Activated CD4-positive, alpha-beta T cell treated with anti-CD3 and anti-CD28 coated beads, Interleukin-2, amount 10 ng/mL, durations not matched to agents 24 days and 14 days (primary cell): ENCODE measurements at places on chromosomes 4 and X. TPM values are rescaled to one million over a fixed set of nuclear protein-coding genes. Genes with fewer than 3 reads are reported as not detected.

DNA sequence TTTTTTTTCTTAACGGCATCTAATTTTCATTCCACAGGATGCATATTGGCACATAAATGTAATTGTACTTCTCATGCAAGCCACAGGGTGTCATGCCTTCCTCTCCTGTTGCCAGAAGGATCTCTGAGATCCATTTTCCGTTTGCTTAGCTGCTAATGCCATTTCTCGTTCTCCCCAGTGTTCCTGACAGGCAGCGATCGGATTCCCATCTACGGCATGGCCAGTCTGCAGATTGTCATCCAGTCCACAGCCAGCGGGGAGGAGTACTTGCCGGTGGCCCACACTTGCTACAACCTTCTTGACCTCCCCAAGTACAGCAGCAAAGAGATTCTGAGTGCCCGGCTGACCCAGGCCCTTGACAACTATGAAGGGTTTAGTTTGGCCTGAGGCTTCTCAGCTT lies 8.9 kb upstream of the NAP1L5 start:
- DNase-seq, result no peak
- H3K36me3 ChIP-seq, result peaks cover 44% of the 10 kb centered on the region
- no peak overlapping the region for H3K27ac ChIP-seq
- no peaks in the 10 kb centered on the region for H3K27me3 ChIP-seq

- no peaks in the 10 kb centered on the region for H3K36me3 ChIP-seq
- H3K4me3 ChIP-seq, result no peak overlapping the region
Observed at GRCh38 chr4:42678512-42678911, 21.6 kb upstream of the ATP8A1 start.

The GPRASP1 gene
- 0.43 and 0.96 TPM in 2 replicates for total RNA-seq

DNA sequence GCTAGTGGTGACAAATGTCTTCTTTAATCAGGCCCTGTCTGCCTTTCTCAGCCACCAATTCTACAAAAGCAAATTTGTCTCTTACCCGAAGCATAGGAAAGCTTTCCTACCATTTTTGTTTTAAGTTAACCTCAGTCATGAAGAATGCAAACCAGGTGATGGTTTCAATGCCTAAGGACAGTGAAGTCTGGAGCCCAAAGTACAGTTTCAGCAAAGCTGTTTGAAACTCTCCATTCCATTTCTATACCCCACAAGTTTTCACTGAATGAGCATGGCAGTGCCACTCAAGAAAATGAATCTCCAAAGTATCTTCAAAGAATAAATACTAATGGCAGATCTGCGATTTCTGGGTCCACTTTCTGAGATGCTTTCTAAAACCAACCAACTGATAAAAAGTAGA lies 23.9 kb downstream of the SRD5A3 start:
- no peak for DNase-seq
- no peaks in the 10 kb centered on the region for H3K4me1 ChIP-seq
- H3K27ac ChIP-seq, result no peak overlapping the region
- H3K36me3 ChIP-seq, result peaks cover 4% of the 10 kb centered on the region
- H3K27me3 ChIP-seq, result no peaks in the 10 kb centered on the region
- H3K4me3 ChIP-seq, result no peak overlapping the region

GRCh38 chrX:135287266-135287823 lies 21.9 kb upstream of the ETDC start:
- peaks cover 33% of the 10 kb centered on the region for H3K36me3 ChIP-seq
- no peak for DNase-seq
- H3K27me3 ChIP-seq, result no peaks in the 10 kb centered on the region
- H3K4me1 ChIP-seq, result no peaks in the 10 kb centered on the region
- no peak overlapping the region for H3K4me3 ChIP-seq

DNA sequence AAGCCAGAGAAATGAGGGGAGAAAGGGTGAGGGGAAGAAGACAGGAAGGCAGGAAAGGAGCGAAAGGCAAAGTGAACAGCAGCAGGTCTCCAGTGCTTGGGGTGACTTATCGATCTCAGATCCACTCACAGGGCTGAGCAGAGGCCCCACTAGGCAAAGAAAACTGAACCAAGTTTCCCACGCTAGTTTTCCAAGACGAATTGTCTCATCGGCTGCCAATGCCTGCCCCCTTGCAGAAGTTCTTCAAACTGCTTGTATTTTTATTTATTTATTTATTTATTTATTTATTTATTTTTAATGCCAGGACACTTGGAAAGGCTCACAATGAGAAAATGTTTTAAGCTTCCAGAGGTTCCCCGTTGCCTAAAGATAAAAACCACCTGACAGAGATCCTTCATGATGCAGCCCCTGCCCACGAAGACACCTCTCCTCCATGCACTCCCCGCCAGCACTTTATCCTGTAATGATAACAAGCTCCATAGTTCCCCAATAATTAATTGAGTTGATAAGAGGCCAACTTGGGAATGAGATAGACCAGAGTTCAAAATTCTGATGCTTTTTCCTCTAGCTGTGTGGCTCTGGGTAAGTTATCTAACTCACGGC lies 43.2 kb downstream of the QDPR start:
- no peaks in the 10 kb centered on the region for H3K27me3 ChIP-seq
- no peak overlapping the region for H3K4me3 ChIP-seq
- no peak for DNase-seq
- no peak overlapping the region for H3K27ac ChIP-seq
- H3K36me3 ChIP-seq, result no peaks in the 10 kb centered on the region

The TASL gene
- 4.2 and 5.1 TPM in 2 replicates for total RNA-seq

The RPA4 gene
- total RNA-seq, result 0.68 and 0.78 TPM in 2 replicates

- H3K4me1 ChIP-seq, result no peaks in the 10 kb centered on the region
- H3K27ac ChIP-seq, result no peak overlapping the region
- DNase-seq, result no peak
- H3K36me3 ChIP-seq, result no peaks in the 10 kb centered on the region
- no peaks in the 10 kb centered on the region for H3K27me3 ChIP-seq
Observed at GRCh38 chr4:41814565-41814964, 66.0 kb upstream of the PHOX2B start.

DNA sequence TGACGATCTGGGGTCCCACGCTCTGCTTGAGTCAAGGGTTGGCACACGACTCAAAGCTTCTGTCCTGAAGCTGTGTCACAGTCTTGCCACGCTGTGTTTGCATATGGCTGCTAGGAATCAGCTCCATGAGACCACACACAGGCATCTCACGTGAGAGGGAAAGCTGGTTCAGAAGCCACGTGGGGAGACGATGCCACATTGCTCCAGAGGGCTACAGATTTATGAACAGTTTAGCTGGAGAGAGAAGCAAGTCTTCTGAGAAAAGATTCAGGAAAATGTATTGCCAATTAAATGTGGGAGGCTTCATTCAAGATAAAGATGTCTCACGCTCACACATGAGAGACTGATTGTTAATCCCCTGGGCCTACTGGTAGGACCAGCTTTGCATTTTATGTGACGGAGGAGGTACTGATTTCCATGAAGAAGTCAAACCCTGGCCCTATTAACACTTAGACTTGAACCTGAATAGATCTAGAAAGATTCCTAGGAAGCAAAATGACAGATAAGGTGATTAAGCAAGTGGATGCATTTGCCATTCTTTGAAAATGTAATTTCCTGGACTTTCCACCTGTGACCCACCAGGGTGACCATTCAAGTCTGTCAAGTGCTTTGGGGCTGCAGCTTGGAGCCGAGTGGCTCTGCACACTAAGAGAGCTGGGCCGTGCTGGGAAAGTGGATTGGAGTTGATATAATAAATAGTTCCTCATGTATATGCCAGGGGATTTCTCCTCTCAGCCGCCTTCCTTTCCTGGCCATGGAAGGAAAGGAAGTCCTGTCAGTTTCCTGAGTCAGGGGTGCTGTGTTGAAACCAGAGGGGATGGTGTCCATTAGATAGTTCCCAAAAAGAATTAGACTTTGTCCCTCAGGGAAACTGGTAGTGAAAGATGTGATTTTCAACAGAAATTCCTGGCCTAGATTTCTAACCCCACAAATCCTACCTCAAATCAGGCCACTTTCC lies 29.0 kb downstream of the ENPP6 start:
- H3K36me3 ChIP-seq, result no peaks in the 10 kb centered on the region
- H3K27ac ChIP-seq, result no peak overlapping the region
- peaks cover 14% of the 10 kb centered on the region for H3K27me3 ChIP-seq
- no peaks in the 10 kb centered on the region for H3K4me1 ChIP-seq
- no peak for DNase-seq
- H3K4me3 ChIP-seq, result no peak overlapping the region

DNA sequence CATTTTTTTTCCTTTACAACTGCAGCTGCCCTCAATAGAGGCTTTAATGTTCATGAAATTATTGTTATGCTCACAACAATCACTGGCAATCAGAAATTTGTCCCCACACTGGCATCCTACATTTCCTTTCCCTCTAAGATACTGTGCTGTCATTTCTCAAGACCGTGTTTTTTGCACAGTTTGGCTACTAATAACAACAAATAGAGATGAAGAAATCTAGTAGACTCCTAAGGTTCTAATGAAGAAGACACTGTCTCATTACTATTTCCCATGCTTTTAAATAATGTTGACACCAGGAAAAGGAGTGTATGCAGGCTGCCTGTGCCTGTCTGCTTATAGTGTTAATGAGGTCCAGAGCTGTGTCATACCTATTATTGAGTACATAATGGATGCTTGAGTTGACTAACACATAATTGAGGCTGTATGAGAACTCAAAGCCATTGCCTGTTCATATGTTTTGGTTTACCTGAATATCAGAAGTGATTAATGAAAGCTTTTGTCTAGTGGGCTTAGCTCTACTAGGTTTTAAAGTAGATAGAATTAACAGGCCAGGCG lies 1.5 kb upstream of the EIF4E start:
- H3K27me3 ChIP-seq, result no peaks in the 10 kb centered on the region
- no peak for DNase-seq
- peak overlapping the region; percentile 90 for H3K4me3 ChIP-seq
- H3K36me3 ChIP-seq, result peaks cover 16% of the 10 kb centered on the region
- peak overlapping the region; percentile 97 for H3K27ac ChIP-seq

The SORBS2 gene
- not detected in 2 replicates for total RNA-seq

DNA sequence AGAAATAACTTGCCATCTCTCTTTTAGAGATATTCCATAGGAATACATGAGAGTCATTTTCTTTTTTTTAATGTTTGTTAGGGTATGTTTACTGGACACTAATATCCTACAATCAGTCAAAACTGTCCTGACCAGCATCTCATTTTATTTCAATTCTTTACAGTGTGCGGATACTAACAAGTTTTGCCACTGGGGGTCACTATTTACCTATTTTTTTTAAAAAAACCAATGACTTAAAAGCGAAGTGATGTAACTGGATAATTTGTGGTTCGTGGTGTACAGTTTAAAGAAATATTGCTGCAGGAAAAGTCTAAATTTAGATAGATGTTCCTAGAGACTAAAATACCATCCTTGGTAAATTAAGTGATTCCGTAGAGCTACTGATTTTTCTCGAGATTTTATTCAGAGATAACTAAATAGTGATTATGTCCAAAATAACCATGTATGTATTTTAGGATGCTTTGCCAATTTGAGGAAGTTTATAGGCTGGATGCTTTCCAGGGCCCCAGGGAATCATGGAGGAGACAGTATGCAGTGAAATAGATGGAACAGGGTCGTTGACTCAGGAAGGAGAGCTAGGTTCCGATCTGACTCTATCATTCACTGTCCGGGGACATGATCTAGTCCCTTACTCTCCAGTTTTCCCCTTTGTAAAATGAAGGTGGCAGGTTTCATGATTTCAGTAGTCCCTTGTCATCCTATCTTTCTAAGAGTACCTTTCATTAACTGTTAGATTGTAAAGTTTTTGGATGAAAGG lies 34.0 kb upstream of the GNPDA2 start:
- H3K27me3 ChIP-seq, result peaks cover 2% of the 10 kb centered on the region
- H3K4me1 ChIP-seq, result no peaks in the 10 kb centered on the region
- no peak overlapping the region for H3K27ac ChIP-seq
- DNase-seq, result peak; percentile 61
- no peak overlapping the region for H3K4me3 ChIP-seq
- no peaks in the 10 kb centered on the region for H3K36me3 ChIP-seq

DNA sequence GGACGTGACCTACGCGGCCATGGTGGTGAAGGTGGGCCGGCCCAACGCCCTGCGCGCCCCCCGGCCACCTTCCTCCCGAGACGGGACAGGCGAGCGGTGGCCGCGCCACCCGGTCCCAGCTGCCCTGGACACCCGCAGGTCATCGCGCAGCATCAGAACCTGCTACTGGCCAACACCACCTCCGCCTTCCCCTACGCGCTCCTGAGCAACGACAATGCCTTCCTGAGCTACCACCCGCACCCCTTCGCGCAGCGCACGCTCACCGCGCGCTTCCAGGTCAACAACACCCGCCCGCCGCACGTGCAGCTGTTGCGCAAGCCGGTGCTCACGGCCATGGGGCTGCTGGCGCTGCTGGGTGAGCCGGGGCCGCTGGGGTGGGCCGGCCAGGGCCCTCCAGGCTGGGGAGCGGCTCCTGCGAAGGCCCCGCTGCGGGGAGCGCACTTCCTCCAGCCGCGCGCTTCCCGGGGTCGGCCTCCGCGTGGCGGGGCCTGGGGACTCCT lies 9.0 kb upstream of the SLC26A1 start:
- H3K4me3 ChIP-seq, result no peak overlapping the region
- no peak overlapping the region for H3K27ac ChIP-seq
- H3K36me3 ChIP-seq, result peaks cover 2% of the 10 kb centered on the region
- H3K4me1 ChIP-seq, result no peaks in the 10 kb centered on the region

DNA sequence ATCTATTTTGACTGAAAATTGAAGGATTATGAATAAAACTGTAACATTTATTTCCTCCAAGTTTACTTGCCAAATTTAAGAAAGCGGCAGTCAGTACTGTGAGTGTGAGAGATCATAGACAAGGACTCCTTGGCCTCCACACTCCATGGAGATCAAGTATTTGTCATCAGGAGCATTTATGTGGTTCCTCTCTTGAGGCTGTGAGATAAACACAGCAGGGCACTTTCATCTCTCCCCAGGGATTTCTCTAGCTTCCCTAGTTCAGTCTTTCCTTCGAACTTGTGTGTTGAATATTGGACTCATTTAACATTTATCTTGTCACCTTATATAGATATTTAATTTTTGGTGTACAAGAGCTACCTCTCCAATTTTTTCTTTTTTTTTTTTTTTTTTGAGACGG lies 40.8 kb downstream of the PDE5A start:
- H3K4me1 ChIP-seq, result no peaks in the 10 kb centered on the region
- no peak for DNase-seq
- no peak overlapping the region for H3K4me3 ChIP-seq
- peaks cover 8% of the 10 kb centered on the region for H3K27me3 ChIP-seq
- H3K27ac ChIP-seq, result no peak overlapping the region

DNA sequence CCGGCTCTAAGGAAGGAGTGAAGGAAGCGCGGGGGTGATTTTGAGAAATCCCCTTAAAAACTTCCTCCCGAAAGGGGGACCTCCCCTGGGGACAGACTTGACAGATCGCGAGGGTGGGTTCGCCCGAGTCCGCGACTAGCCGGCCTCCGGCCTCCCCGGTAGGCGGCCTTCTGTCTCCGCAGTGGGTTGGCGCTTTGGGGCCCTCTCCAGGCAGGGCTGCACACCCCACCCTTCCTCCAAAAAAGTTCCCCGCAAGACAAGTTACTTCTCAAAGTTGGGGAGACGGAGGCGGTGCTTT lies 24.8 kb downstream of the HOPX start:
- peak overlapping the region; percentile 70 for H3K27ac ChIP-seq
- peak overlapping the region; percentile 81 for H3K4me3 ChIP-seq
- H3K4me1 ChIP-seq, result peaks cover 49% of the 10 kb centered on the region
- peaks cover 32% of the 10 kb centered on the region for H3K27me3 ChIP-seq
- peaks cover 16% of the 10 kb centered on the region for H3K36me3 ChIP-seq
- peak; percentile 77 for DNase-seq
